D341Med (cell line): ENCODE measurements at places on chromosomes 1 and 21.

- peak; percentile 80 for DNase-seq
Measured at GRCh38 chr1:44235808-44236207, 22.5 kb downstream of the DMAP1 start.

DNA sequence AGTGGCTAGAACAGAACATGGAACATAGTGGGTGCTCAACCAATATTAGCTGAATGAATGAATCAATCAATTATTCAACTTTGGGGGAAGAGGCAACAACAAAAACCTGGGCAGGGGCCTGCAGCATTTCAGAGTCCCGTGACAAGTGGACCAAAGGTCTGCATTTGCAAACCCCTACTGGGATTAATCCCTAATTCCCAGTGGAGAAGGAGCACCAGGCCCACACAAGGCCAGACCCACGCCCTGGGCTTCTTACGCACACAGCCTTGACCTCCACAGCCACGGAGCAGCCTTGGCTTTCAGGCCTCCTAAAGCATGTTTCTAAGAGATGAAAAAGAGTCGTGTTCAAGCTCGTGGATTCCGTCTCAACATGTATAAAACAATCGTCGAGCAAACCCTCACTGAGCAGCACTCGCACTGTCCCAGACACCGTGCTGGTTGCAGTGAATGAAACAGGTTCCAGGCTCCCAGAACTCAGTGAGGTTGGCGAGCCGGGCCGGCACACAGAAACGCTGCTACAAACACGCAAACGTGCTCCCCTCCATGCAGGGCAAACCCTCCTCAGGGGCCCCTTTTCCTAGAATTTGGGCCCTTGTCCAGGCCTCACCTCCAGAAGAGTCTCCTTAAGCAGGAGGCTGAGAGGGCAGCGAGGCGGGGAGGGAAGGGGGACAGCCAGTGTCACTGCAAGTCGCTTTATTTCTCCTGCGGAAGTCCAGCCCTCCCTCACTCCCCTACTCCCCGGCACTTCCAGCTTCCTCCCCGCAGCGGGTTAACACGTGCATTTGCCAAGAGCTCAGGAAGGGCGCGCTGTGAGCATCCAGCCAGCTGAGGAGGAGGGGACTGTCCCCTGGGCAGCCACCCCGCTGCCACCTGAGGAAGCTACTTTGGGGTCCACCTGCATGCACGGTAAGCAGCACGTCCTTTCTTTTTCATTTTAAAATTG is 556.4 kb downstream of the KIF26B start:
- no peak for DNase-seq

DNA sequence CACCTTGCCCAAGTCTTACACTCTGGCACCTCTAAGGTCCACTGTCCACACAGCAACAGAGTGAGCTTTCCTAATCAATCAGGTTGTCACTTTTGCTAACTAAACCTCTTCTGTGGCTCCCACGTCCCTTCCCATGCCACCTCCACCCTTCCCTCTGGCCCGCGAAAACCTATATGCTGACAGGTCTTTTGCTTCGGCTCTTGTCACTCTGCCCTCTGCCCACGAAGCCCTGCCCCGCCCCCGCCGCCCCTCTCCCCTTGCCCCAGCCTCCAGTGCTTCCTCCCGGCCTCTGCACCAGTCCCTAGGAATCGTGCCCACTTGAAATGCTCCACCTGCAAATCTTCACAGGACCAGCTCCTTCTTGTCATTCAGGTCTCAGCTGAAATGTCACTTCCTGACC is 8.1 kb downstream of the TP53BP2 start:
- DNase-seq: no peak

GRCh38 chr1:164510435-164510834 is 48.5 kb upstream of the PBX1 start:
- no peak for DNase-seq

- peak; percentile 87 for DNase-seq
Measured at GRCh38 chr1:10733474-10734366, 62.7 kb downstream of the CASZ1 start.

GRCh38 chr1:118185084-118185832 is at the start of gene SPAG17:
TSS of gene SPAG17 (minus strand) at chr1:118185228. CDS start at chr1:118185157, 71 bp downstream.
- no peak for DNase-seq

GRCh38 chr1:55196433-55197035 is 18.6 kb downstream of the USP24 start:
- DNase-seq: no peak
